ENCODE measurements at places on chromosomes 6 and 20.

DNA sequence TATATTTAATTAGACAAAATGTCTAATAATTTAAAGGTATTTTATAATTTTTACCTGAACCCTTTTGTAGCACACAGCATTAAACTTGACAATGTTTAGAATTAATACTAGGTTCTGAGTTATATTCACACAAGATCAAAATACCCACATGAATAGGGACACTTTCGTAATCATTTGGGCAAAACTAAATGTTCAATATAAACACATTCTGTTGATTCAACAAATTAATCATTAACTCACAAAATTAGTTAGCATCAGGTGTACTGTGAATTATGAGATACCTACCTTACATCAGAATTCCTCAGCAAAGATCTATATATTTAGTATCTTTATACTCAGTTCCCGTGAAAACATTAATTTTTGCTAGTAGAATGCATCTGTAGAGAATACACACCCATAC is 481.5 kb upstream of the MANEA start:
- DNase-seq: no peak

DNA sequence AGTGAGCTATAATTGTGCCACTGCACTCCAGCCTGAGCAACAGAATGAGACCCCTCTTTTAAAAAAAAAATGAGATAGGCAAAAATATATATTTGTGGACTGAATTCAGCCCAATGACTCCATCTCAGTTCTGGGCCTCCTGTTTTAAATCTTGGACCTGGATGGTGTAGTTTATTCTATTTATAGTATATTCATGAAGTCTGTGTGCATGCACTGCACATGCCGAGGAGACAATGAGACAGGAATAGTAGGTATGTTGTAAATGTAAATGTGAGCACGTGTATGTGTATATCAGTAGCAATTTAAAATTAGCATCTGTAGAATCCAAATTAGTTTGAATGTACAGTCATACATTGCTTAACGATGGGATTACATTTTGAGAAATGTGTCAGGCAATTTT is 91.0 kb downstream of the TBC1D7 start:
- DNase-seq: no peak

- DNase-seq: no peak
These were observed 259.6 kb downstream of the FOXC1 start for GRCh38 chr6:1869308-1869707.

DNA sequence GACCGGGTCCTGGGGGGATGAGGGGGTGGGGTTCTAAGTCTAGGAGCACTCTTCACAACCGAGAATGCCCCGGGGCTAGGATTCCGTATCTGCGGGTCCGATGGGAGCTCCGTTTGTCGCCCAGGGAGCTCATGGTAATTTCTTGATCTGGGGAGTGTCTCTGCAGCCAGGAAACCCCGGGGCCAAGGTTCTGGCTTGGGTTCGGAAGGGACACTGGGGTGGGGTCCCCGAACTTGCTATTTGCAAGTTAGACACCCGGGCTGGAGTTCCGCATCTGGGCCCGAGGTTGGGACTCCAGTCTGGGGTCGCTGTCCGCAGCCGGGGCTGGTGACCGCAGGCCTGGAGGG is 397 bp downstream of the PEDS1 start:
- DNase-seq: no peak

GRCh38 chr6:45031601-45032000 is 296.5 kb upstream of the RUNX2 start:
- DNase-seq: no peak

GRCh38 chr6:166569206-166569605 is 17.3 kb downstream of the RAMACL start:
- no peak for DNase-seq

GRCh38 chr20:11329271-11329670 is 588.4 kb upstream of the BTBD3 start:
- no peak for DNase-seq

DNA sequence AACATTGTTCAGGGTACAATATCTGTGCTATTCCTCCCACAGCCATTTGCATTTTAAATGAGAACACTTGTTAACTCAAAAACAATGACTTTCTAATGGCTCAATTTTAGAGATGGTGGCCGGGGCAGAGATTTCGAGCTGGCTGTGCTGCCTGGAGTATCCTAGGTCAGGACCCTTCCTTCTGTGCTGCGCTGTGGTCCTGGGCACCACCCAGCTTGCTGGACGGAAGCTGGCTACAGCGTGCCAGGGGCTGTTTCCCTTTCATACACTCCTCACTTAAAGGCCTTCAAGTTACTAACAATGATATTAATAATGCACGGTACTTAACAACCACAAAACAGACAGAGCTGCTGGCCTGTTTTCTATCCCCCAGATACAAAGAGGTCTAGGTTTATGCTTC is 194.4 kb upstream of the CST7 start:
- no peak for DNase-seq

DNA sequence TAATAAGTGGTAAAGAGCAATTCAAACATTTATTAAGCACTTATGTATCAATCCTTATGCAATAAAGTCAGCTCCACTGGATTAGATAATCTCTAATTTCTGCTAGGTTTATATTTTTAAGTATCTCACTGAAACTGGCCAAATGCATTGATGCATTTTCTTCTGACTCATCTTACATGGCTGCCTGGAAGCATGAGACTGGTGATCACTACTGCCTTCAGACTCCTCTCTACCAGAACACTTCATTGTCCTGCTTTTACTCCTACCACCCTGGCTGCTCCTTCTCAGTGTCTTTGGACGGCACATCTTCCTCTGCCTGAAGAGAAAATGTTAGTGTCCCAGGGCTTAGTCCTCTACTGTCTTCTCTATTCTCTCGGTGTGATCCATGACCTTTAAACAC is 7.4 kb downstream of the CEP85L start:
- DNase-seq: no peak

DNA sequence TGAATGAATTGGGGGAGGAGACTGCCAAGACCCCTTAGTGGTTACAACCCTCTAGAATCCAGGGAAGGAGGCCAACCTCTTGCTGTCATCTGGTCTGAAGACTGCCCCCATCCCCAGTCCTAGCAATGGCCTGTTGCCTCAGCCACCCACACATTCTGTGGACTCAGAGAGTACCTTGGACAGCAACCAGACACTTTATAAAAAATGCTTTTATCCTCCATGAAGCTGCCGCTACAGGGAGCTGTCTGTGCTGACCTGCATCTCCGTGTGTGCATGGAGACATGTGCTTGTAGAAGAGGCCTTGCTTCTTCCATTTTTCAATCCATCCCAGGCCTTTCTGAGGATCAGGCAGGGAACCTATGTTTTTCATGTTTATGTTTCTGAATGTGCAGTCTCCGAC is 15.2 kb downstream of the CDH22 start:
- DNase-seq: no peak

- no peak for DNase-seq
These were observed 235.4 kb downstream of the CDKAL1 start for GRCh38 chr6:20769631-20770030.

DNA sequence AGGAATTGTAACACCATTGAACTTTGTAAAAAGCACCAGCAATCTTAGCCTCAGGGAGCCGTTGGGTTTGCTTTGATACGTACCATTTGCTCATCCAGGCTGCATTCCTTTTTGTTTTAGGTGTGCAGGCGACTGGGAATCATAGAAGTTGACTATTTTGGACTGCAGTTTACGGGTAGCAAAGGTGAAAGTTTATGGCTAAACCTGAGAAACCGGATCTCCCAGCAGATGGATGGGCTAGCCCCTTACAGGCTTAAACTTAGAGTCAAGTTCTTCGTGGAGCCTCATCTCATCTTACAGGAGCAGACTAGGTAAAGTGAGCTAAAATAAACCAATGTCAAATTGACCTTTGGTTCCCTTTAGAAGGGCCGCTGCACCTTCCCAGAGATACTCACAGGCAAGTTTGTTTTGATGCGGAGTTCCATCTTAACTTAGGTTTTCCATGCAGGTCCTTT is 1.6 kb downstream of the MYLIP start:
- no peak for DNase-seq

DNA sequence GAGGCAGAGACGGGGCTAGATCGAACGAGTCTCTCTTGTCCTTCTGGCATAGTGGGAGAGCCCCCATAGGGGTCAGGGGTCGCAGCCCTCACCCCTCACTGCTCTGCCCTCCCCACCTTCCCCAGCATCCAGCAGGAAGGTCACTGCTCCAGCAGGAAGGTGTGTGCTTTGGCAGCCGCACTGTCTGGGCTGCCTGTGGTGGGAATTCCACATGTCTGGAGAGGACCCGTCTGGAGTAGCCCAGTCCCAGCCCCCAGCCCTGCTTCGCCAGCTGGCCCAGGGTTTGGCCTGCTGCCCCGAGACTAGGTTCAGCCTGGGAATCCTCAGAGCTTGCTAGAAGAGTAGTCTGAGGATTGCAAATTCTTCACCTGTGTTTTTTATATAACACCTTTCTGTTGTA is 2.5 kb upstream of the R3HDML start:
- no peak for DNase-seq

DNA sequence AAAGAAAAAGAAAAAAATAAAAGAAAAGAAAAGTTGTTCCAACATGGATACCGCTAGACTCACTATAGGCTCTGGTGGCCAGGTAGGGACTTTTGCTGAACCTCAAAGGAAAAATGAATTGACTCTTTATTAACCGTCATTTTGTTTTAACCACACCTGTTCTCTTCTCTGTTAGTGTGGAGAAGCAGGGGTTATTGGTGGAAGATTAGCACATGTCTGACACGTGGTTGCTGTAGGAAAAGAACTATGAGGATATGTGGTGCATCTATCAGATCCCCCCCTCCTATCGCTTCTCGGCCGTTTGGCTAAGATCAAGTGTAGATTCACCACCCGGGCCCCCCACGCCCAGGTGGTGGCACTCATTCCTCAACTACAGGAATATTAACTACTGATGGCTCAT is 212.4 kb upstream of the ZNF184 start:
- DNase-seq: no peak

- DNase-seq: no peak
These were observed 25.8 kb upstream of the BRPF3 start for GRCh38 chr6:36170704-36171103.

DNA sequence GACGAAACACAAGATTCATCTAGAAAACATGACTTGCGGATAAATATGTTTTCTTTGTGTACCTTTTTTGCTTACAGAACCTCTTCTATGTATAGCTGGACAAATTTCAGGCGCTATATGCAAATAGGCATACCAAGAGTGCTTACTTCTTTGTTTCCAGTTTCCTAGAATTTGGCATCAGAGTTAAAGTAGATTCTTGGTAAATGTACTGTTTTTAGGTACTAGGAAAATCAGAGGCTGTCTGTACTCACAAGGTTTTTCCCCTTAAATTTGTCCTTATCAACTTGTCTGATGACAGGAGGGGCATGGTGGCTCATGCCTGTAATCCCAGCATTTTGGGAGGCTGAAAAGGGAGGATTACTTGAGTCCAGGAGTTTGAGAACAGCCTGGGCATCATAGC is 124.9 kb upstream of the TMEM170B start:
- no peak for DNase-seq

GRCh38 chr6:52106994-52107393 is 19.6 kb upstream of the PKHD1 start:
- DNase-seq: no peak

DNA sequence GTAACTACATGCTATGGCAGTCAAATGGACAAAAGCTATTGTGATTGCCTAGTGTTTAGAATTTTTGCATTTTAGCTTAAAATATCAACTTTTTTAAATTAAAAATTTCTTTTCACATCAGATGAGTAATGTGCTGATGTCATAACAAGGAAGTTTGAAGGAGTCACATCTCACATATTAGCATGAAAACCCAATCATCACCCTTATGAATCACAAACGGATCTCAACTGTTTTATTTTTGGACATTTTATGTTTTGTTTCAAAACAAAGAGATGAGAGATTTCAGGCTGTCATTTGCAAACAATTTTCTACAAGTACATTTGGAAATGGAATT is 53.6 kb upstream of the TRERF1 start:
- no peak for DNase-seq

DNA sequence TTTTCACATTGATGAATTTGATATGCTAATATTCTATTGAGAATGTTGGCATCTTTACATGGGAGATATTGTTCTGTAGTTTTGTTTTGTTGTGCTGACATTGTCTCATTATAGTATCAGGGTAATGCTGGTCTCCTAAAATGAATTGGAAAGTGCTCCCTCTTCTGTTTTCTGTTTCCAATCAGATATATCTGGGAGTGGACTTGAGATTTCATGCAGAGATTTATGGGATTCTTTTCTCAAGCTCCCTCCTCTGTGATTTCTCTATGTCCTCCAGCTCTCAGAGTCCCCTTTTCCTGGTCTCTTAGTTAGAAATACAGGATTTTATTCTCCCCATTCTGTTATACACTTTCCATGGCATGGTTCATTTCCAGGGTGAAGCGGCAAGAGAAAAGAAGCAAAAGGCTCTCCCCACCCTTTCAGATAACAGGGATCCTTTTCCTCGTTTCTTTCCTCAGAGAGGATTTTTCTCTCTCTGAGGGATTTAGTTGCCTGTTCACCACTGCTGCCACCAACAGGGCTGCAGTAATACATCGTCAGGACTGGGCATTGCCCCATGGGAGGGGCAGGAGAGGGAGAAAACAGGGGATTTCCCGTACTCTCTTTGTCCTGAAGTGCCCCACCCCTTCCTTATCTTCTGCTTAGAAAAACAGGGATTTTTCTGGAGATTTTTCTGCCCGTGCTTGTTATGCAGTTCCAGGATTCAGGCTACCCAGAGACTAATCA is 59.3 kb upstream of the STMND1 start:
- DNase-seq: no peak

- no peak for DNase-seq
These were observed 148.5 kb upstream of the TAB2 start for GRCh38 chr6:149168968-149169367.

DNA sequence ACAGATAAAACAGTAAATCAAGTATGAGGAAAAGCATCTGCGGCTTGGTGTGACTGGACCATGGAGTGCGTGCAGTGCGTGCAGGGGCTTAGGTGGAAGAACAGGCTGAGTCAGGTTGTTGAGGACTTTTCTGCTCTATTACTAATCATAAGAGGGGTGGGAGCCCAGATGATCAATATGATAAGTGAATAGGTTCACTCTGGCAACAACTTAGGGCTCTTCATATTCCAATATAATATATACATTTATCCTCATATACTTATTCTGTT is 56.4 kb downstream of the PDE10A start:
- DNase-seq: no peak
